ENCODE measurements at places on chromosomes 6 and 20.

- no peak for DNase-seq
Observed at GRCh38 chr6:163507965-163508364, 93.4 kb downstream of the QKI start.

GRCh38 chr20:23519556-23519955 is 28.6 kb downstream of the CST8 start:
- peak; percentile 77 for DNase-seq

DNA sequence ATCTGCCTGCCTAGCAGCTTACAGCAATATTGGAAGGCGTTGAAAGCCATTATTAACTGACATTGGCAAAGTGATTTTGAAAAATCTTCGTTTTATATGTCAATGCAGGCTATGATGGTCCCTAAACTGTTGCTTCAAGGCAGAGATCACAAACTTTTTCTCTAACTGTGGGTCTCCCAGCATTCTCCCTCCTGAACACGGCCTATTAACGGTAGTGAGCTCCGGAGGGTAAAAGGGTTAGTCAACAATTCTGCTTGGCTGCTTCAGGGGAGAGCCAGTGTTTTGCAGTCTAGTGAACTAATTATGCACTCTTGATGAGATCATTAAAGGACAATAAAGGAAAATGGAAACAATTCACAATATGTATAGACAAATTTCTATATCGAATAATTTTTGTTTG is 261.8 kb upstream of the QKI start:
- no peak for DNase-seq

DNA sequence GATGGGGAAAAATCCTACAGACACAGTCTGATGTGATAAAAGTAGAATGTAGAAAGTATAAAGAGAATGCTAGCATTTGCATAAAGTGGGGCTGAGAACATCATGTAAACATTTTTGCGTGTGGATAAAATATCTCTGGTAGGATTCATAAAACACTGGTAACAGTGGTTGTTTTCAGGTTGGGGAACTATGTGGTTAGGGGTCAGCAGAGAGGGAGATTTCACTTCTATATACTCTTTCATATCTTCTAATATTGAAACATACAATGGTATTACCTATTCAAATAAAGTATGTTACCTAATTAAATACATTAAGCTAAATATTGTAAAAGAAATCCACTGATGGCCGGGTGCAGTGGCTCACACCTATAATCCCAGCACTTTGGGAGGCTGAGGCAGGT is 96.2 kb upstream of the CCDC167 start:
- no peak for DNase-seq

GRCh38 chr20:52622081-52622480 is 350.1 kb upstream of the TSHZ2 start:
- DNase-seq, result no peak

- DNase-seq, result no peak
Observed at GRCh38 chr6:46456297-46456696, 35.0 kb downstream of the RCAN2 start.

DNA sequence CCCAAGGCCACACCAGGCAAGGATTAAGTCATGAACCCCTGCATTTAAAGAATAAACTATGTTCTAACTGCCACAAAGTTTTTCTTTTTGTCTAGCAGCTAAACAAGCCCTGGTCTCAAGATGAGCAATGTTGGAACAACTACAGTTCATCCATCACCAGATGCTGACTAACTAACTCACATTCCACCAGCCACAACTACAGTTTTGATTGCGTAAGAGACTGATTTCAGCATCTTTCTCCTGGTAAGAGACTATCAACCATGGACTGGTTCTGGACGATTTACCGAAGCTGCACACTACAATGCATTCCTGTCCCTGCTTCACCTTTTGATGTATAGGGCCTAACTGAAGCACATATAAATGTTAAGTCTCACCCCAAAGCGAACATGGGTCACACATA is 43.0 kb downstream of the F13A1 start:
- no peak for DNase-seq

DNA sequence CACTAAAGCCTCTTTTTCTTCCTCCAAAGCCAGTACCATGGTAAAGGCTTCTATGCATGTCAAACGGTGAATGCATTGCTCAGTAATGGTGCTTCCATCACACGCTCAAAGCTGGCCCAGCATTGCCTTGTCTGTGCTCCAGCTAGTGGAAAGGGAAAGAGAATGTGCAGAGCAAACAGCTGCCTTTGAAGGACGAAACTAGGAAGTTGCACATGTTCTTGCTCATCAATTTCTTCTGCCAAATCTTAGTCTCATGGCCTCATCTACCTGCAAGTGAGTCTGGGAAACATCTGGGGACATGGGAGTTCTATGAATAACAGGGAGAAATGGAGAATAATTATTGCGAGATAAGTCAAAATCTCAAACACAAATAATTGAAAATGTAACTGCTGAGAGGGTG is 216.5 kb upstream of the SSTR4 start:
- DNase-seq, result no peak

DNA sequence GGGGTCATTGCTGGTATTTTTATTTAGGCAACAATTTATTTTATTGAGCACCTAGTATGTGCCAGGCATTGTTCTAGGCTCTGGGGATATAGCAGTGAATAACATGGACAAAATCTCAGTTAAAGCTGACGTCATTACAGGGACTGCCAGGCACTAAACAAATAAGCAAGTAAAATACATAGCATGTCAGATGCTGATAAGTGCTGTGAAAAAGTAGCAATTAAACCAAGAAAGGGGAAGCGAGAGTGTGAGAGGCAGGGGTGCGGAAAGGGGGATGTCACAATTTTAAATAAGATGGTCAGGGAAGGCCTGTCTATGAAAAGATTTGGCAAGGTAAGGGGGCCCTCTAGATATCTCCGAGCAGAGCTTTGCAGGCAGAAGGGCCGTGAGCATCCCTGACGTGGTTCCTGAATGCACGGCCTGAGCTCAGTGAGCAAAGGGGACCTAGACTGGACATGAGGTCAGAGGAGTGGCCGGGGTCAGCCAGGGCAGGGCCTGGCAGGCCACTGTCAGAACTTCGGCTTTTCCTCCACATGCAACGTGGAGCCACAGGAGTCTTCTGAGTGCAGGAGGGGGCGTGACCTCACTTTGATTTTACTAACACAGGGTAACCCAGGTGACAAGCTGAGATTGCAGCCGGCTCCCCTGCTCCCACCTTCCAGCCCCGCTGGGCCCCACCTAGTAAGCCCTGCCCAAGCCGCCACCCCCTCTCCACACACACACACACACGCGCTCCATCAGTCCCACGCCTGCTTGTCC is 24.2 kb upstream of the SIRPA start:
- peak; percentile 94 for DNase-seq

DNA sequence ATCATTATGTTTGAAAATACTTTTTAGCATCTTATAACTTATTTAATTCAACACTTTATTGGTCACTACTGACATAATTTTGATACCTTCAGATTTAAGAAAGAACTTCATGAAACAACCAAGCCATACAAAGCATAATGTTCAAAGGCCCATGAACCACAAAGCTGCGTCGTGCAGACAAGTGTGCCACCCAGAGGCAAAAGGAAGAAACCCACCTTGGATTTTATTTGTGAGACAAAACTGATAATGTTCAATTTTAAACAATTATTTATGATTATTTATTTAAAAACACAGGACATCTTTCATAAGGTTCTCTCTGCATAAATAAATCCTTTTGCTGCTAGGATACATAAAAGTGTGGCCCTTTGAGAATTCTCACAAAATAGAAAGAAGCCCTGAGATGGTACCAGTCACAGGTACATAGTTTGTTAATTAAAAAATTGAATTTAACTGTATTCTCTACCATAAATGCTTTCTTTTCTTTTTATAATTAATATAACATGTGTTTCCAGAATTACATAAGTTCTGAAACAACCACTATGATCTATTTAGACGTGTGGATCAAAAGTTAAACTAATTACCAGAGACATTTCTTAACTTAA is 143.7 kb downstream of the RALGAPA2 start:
- peak; percentile 77 for DNase-seq

GRCh38 chr6:34412643-34413214 is 13.1 kb downstream of the RPS10 start:
- no peak for DNase-seq

DNA sequence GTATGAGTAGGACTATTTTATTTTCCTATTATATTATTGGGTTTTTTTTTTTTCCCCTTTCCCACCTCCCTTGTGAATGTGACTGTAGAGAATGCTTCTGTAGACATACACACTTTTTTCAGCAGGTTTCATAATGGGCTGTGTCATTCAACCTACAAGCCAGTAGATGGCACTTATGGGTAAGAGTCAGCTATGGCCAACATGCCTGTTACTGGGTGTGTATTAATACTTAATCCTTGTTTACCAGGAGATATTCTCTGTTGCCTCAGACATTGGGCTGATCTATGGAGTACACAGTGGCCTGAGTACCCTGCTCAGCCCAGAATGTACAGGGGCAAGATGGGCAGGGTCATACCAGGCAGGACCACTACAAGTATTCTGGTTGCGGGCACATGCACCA is 382.5 kb downstream of the EPHA7 start:
- peak; percentile 51 for DNase-seq

DNA sequence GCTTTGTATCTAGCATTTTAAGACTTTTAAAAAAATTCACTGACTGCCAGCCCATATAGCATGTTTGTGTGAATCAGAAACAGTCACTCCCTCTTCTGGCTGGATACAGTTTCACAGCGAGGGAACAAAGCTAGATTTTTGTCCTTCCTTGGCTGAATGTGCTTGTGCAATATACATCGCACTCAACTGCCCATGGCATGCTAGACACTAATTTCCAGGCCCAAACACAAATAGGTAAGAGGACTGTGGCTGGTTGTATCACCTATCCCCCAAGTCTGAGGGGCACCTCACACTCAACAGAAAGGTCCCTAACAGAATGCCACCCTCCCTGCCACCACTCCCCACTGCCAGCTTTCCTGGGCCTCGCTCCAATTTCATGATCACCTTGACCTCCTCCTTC is 16.2 kb upstream of the BLCAP start:
- DNase-seq, result peak; percentile 66

GRCh38 chr6:3390698-3391097 is 66.2 kb downstream of the SLC22A23 start:
- no peak for DNase-seq

DNA sequence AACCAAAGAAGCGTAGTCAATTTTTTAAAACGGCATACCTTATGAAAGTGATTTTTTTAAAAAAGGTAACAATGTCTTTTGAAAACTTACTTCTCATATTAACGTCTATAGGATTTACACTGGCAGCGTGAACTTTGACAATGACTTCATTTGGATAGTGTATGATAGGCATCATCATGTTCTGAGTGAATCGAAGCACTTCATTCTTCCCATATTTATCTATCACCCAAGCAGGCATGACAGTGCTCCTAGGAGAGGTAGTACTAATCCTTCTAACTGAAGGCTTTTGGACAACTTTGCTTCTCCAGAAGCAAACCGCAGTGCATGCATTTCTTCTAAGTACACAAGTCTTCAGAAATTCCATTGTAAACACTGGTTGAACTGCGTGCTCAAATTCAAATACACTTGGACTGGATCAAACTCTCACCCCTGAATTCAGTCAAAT is 618 bp downstream of the RTN4IP1 start:
- no peak for DNase-seq

DNA sequence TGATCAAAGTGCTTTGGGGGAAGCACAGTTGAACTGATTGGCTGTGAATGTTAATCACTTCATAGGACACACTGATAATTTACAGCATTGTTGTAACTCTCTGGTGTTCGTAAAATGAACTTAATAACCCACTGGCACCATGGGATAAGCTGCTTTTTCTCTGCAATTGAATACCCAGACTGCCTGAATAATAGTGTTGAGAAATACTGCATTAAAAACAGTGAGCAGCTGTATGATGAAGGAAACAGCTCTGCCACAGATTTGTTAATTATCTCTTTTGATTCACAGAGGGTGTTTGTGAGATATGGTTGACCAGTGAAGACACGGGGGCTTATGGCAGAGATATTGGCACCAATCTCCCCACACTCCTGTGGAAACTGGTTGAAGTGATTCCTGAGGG is 420.9 kb downstream of the CDKAL1 start:
- no peak for DNase-seq

DNA sequence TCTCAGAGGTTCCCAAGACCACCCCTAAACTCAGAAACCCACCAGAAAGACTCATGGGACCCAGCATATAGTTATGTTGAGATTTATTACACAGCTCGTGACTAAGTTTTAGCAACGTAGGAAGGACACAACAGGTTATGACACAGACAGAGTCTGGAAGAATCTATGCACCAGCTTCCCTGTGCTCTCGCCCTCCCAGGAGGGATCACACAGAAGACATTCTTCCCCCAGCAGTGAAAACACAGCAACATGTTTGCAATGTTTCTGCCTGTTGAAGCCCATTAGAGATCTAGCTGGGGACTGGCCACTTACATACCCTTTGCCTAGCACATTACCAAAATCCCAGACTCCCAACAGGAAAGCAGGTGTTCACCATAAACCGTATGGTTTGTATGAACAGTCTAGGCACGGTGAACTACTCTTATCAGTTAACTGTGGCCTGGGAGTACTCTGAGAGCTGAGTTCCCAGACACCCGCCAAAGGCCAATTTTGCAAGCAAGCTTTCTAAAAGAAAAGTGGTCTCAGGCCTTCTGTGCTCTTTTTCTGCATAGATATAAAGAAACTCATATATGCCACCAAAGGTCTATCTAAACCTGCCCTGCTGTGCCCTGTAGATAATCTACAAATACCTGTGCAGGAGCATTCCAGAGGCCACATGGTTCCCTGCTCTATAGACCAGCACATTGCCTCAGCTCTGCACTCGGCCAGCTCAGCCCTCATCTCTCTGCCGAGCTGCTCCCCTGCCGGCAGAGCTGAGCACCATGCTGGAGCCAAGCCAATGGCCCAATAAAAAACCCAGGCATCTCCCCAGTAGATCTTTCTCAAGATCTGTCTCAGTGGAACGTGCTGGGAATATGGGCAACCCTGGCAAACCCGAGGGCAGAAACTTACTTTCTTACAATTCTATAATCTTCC is 69.6 kb upstream of the SMIM28 start:
- no peak for DNase-seq

DNA sequence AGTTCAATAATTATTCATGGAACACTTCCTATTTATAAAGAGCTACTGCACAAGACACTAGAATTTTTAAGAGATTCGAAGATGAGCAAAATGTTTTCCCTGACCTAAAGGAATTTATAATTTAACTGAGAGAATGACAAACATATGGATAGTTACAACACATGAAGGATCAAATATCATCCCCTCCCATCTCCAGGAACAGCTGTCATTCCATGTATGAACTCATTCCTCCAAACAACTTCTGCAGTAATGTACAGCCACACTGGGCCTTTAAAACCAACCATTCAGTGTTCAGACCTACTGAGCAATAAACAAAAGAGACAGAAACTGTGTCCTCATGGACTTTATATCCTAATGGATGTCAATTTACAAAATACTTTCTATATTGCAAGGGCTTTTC is 87.8 kb downstream of the KIF16B start:
- DNase-seq, result no peak

GRCh38 chr20:35252037-35252461 is 25.6 kb downstream of the MMP24 start:
- DNase-seq, result no peak

DNA sequence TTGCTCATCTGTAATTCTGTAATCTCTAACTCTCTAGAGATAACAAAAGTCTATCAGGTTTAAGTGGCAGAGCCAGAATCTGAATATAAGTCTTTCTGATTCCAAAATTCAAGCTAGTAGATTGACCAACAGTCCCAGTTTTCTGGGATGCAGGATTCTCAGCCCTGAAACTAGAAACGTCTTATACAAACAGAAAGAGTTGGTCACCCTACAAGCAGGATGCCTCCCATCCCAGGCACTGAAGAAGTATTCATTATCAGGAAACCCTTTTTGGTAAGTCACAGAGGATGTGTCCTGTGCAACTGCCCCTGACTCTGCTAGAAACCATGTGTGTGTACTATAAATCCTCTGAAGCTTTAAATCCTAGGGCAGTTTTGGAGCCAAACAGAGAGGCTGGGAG is 135.0 kb downstream of the CARMIL1 start:
- DNase-seq, result no peak

Measured in Karpas-422 (cell line).